Cardiac muscle cell (in vitro differentiated cells and primary cell): ENCODE measurements at places on chromosomes 3 and 15. TPM values are rescaled to one million over a fixed set of nuclear protein-coding genes. Genes with fewer than 3 reads are reported as not detected.

DNA sequence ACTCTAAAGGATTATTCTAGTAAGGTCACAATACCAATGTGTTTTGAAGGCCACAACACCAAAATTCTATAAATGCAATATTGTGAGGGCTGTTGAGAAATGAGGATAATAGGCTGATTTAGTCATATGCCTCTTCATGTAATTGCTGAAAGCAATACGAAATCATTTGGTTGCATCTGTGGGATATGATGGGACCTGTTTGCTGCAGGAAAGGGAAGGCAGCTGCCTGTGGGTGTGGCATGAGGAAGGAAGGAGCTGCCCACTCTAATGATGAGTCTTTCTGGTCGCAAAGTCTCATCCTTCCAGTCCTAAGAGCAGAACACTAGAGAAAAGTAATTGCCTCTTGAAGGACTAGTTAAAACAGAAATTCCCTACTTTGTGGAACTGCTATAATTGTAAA lies 245.3 kb upstream of the ZPLD1 start:
- no peak overlapping the region for H3K4me3 ChIP-seq
- no peaks in the 10 kb centered on the region for H3K36me3 ChIP-seq
- no peak overlapping the region for H3K27ac ChIP-seq
- no peaks in the 10 kb centered on the region for H3K27me3 ChIP-seq
- no peaks in the 10 kb centered on the region for H3K4me1 ChIP-seq

SLC28A2 gene
- not detected in 2 replicates for total RNA-seq

C3orf70 gene
- 0.42 and 1.1 TPM in 2 replicates for total RNA-seq

- H3K4me1 ChIP-seq = peaks cover 5% of the 10 kb centered on the region
- peak overlapping the region; percentile 38 for H3K4me3 ChIP-seq
- no peak for DNase-seq
- H3K36me3 ChIP-seq = no peaks in the 10 kb centered on the region
- peaks cover 59% of the 10 kb centered on the region for H3K27me3 ChIP-seq
Observed at GRCh38 chr15:80778621-80778963, 578 bp upstream of the CEMIP start.

DNA sequence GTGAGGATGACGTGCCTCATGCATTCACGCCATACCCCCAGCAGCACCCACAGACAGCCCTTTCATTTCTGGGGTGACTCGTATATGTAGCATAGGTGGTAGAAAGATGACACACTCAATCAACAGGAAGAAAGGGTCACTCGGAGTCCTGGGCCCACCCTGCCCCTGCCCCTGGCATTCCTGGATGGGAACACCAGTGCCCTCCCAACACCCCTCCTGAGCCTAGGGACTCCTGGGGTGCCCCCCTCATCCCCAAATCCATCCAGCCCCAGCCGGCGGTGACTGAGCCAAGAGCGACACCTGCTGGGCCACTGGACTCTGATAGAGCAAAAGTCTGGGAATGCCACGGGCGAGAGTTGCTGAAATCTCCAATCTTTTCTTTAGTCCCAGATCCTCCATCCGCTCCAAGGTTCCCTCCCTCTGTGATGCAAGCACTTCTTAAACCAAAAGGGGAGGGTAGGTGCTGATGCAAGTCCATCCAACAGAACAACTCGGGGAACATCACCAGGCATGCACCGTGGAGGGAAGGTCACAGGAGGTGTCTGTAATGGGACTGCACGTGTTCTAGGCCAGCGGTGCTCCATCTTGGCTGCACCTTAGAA lies 31.1 kb downstream of the ACAN start:
- peak; percentile 74 for DNase-seq
- peaks cover 12% of the 10 kb centered on the region for H3K4me1 ChIP-seq
- H3K27ac ChIP-seq = no peak overlapping the region
- no peaks in the 10 kb centered on the region for H3K36me3 ChIP-seq

TNNC1 gene
- 1,875 and 4,623 TPM in 2 replicates for total RNA-seq

DNA sequence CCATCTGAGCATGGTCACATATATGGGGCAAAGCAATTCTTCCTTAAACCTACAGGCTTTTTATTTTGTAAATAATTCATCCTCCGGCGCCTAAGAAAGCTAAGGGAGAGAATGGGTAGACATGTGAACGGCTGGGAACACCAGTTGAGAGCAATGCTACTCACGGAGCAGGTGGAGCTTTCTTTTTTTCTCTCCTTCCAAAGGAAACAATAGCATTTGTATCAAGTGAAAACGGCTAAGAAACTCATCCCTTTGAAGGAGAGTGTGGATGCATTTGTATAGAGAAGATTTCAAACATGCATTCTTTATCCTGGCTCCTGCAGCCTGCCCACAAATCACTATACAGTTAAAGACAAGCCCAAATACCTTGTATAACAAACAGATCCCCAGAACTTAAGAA lies 637.8 kb downstream of the MAGI1 start:
- no peak overlapping the region for H3K4me3 ChIP-seq
- no peak overlapping the region for H3K27ac ChIP-seq
- H3K36me3 ChIP-seq = no peaks in the 10 kb centered on the region
- DNase-seq = no peak
- H3K27me3 ChIP-seq = no peaks in the 10 kb centered on the region

DNA sequence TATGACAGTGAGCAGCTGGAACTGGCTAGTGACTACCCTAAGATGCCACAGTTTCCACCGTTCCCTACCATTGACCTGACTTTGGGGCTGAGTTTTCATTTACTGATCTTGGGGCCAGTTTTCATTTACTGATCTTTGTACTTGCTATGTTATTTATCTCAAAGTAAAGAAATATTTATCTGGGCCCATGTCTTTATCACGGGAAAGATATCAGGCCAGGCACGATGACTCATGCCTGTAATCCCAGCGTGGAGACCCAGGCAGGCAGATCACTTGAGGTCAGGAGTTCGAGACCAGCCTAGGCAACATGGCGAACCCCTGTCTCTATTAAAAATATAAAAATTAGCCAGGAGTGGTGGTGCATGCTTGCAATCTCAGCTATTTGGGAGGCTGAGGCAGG lies 83.5 kb downstream of the EOMES start:
- no peaks in the 10 kb centered on the region for H3K4me1 ChIP-seq
- H3K36me3 ChIP-seq = no peaks in the 10 kb centered on the region
- H3K27me3 ChIP-seq = no peaks in the 10 kb centered on the region
- H3K27ac ChIP-seq = no peak overlapping the region
